ENCODE measurements at places on chromosomes 16 and 17.

DNA sequence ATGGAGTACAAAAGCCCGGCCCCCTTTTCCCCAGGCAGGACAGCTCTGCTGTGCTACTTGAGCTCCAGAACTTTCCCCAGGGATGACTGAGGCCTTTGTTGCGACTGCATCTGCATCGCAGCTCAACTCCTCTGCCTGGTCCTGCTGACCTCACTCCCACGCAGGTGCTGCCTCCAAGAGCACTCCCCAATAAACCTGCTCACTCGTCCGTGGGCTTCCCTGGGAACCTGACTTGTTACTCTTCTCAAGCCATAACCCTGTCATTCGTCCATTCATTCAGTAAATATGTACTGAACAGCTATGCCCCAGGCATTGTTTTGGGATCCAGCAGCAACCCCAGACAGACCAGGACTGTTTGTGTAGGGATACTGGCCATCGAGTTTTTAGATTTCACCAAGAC lies 11.6 kb upstream of the RMI2 start:
- DNase-seq = peak; percentile 84

- no peak for DNase-seq
These were observed 837 bp upstream of the PRDM7 start for GRCh38 chr16:90077757-90078578.

- DNase-seq = no peak
These were observed 102.7 kb downstream of the CLEC16A start for GRCh38 chr16:11047057-11047456.

- no peak for DNase-seq
These were observed 2.0 kb upstream of the CANT1 start for GRCh38 chr17:79011451-79012147.

DNA sequence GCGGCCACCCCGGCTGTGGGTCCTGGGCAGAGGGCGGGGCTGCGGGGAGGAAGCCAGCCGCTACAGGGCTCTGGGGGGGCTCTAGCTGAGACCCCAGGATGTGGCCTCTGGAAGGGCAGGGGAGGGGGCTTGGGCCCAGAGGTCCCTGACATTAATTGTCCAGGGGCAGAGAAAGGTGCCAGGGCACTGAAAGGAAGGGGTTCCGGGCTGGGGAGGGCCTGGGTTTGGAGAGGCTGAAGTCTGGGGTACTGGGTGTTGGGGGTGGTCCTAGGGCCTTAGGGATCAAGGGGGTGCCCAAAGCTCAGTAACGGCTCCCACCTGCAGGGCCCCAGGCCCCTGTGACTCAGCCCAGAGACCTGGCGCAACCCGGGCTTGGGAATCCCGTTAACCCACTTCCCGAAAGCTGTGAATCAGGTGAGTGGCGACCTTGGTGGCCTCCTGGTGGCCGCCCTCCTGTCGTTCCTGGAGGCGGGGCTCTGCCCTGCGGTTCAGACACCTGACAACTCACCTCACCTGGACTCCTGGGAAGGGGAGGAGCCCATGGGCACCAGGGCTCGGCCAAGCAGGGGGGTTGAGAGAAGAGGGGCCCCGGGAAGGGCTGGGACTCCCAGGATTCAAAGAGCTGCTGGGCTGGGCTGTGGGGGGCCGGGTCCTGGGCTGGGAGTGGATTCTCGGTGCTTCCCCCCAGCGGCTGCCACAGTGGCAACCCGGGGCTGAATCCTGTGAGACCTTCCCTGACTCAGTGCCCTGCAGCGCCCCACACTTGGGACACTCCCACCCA lies 465 bp upstream of the PRSS22 start:
- no peak for DNase-seq

DNA sequence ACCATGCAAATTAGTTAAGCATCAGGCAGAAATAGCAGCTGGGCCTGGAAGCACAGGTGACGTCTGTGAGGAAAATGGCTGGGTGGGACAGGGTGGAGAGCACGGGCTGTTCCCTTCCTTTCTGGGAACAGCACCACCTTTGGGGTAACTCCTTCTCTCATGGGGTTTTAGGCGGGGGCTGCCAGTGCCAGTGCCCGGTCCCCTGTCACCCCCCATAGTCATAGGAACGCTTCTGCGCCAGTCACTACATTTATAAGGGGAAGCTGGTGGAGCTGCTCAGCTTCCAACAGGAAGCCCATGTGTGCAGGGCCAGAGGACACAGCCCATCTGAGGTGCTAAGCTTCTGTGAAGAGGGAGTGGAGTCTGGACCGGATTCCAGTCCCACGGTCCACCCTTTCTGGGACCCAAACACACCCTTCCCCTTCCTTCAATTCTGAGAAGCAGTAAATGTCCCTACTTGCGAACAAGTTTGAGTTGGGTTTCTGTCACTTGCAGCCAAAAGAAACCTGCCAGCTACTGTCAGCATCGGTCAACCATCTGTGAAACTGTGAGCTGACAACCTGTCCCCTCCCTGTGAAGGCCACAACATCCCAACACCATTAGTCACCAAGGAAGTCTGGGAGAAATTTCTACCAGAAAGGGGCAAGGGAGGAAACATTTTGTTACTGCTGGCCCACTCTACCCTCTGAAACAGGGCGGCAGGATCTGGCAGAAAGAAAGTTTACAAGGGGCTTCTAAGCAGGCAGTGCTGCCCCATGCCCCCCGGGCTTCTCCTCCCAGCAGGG lies 86.0 kb upstream of the AMZ2 start:
- DNase-seq = peak; percentile 2
